ENCODE measurements at places on chromosomes 1 and 21. TPM values are rescaled to one million over a fixed set of nuclear protein-coding genes. Genes with fewer than 3 reads are reported as not detected.

DNA sequence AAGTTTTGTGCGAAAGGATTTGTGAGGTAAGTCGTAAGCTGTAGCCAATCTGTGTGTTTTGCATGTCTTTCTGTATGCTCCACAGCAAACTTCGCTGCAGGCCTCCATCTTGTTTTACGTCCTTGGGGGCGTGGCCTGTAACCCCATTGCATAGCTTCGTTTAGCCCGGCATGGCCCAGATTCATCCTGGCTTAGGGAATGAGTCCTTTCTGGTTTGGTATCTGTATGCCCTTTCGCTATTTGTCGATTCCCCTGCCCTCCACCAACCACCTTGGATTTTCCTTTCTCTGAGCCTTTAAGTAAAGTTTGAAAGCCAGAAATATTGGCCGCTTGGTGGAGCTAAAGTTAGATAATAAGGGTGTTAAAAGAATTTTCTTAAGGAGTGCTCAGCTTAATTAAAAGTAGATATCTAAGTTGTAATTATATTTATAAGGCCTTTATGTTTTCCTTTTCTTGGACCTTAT is 1.1 kb downstream of the THEM4 start:
- DNase-seq: no peak

DNA sequence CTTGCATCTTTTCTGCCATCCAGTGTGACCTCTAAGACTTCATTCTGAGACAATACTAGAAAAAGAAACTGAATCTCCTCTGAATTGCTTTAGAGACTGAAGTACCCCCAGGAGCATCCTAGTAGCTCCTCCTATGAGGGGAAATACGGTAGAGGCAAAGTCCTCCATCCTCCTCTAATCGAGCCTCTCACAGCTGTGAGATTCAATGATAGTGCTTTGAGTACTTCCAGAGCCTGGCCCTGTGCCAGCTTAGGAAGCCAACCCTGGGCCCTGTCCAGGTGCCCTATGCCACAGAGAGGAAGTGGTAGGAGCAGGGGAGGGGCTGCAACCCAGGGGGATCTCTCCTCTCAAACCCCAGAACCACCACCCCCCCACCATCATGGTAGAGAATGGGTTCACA is 10.7 kb downstream of the RORC start:
- DNase-seq: no peak

GRCh38 chr21:39956586-39956985 is 89.3 kb downstream of the PCP4 start:
- DNase-seq: no peak

DNA sequence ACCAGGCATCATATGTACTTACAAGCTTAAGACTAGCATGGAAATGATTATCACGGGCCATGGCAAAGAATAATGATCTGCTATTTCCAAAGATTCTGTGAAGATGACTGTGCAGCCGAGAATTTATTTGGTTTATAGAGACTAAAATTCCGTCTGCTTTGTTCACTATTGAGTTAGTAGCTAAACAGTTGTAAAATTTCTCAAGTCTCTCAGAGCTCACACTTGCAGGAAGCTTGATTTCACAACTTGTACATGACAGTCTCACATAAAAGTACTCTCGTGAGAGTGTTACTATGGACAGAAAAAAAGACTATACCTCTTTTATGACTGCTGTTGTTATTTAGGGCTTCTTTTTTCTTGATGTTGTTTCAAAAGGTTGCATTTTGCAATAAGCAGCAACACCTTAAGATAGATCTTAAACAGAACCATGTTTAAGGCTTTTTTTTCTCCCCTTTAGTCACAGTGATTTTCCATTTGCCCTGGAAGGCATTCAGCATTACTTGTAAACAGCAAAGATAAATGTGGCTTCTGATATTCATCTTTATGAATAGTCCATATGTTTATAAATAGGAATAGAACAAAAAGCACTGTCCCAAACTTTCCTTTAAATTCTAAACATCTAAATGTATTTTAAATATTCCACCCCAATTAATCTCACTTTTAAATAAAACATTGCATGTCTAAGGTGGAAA is 24.8 kb downstream of the ST6GALNAC5 start:
- no peak for DNase-seq

- DNase-seq: no peak
Measured at GRCh38 chr1:227895828-227896685, 51.7 kb downstream of the WNT9A start.

DNA sequence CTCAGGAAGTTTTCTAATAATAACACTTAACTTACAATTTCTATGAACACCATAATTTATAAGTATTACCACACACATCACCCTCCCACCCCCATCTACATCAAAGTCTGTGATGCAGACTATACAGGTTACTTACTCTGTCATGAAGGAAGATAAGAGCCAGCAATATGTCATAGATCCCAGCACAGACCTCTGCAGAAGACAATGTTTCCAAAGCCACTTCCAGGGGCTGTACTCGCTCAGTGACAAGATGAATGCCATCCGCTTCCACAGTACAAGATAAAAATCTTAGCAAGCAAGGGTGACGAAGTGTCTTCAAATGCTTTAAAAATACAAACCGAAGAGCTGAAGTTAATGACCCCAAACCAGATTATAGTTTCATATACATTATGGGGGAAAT is 15.2 kb downstream of the SCYL3 start:
- no peak for DNase-seq

DNA sequence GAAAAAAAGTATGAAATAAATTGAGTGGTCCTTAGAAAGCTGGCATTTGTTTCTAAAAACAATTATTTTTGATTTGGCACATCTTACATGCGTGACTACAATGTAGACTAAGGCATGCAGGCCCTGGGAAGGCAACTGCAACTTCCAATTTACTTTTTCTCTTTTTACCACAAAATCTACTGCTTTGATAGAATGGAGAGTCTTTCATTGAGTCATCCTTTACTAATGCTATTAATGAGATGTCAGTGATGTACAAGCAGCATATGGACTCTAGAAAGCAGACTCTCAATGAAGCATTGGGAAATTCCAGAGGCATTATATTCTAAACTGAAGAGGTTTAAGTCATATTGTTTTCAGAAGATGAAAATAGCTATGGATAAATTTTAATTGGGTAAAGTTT is 29.6 kb upstream of the PRRX1 start:
- DNase-seq: no peak

DNA sequence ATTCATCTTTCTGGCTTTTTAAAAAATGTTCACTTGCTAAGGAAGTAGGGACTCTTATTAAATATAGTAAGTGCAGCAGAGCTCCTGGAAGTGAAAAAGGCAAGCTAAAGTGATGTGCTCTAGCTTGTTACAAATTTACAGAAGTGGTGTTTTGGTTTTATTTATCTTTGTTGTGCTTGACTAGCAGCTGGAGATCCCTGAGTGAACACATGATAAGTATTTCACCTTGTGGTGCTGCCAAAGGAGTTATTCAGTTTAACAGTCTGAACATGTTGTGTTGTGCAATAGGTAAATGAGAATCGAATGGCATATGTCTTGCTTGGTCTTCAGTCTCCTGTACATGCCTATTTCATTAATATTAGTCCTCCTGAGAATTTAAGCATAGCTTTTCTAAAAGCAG is 315.7 kb downstream of the TPR start:
- no peak for DNase-seq

GRCh38 chr1:217403026-217403720 is 227.7 kb downstream of the GPATCH2 start:
- DNase-seq: no peak

DNA sequence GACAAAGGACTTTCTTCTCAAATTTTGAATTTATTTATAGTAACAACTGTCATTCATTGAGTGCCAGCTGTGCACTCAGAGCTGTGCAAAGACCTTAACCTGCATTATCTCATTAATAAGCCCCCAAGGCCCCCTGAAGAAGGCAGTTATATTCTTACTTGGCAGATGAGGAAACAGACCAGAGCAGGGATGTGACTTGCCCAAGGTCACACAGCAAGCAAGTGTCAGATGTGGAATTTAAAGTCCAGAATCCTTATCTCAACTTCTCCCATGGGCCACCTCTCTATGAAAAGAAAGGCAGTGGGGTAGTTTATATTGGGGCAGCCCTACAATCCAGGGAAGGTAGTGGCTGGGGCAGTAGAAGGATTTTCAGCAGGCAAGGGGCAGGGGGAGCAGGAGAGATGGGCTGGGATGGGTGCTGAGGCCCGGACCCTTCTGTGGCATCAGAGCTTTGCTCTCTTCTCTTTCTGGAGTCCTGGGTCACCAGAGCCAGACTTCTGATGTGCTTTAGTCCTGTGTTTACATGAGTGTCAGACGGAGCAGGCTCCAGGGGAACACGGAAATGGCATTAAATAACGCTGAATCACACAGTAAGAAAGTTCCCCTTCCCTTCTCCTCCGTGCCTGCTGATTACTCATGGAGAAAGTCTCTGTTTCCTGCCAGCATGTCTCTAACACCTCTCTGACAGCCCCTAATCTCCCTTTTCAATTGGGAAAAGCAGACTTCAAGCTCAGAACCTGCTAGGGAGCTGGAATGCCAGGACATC is 39.5 kb downstream of the EPHB2 start:
- no peak for DNase-seq

DNA sequence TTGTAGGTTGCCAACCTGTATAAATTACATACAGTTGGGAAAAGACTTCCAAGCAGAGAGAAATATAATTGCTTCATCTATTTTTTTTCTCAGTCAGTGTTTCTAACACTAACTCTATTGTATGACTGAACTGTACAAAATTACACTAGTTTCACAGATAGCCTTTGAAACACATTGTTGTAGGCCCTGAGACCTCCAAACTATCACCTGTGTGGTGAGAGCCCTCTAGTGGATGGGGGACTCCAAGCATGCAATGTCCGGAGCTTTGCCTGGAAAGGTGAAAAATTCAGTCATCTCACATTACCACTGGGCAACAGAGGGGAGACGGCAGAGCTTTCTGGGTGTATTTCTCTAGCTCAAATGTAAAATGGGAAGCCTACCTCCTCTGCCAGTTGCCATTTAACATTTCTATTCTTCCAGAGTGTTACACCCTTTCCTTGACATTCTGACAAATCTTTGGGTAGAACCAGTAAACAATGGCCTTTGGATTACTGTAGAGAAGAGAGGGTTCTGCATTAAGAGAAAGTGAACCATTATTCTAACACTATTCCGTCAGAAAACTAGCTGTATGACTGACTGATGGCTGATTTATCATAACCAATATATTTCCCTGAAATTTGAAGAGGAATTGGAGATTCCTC is 212.2 kb downstream of the LYPLAL1 start:
- DNase-seq: peak; percentile 11

- no peak for DNase-seq
Measured at GRCh38 chr1:54327386-54328065, 78.7 kb downstream of the SSBP3 start.

- no peak for DNase-seq
Measured at GRCh38 chr1:233735847-233736246, 121.9 kb downstream of the KCNK1 start.

DNA sequence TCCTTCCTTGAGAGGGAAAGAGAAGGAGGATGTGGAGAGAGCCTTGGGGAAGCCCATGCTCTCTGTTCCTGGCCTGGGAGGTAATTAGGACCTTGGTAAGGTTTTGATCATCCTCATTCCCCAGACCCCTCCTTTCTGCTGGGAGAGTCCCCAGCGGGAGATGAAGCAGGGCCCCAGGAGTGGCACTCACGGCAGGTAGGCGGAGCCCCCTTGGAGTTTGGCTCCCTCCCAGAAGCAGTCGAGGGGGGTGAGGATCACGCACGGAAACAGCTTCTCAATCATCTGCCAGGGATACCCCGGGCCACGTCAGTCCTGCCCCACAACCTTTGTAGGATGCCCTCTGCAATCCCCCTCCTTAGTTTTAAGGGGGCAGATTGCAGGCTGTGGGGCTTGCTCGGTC is 11.5 kb downstream of the PTCH2 start:
- no peak for DNase-seq

DNA sequence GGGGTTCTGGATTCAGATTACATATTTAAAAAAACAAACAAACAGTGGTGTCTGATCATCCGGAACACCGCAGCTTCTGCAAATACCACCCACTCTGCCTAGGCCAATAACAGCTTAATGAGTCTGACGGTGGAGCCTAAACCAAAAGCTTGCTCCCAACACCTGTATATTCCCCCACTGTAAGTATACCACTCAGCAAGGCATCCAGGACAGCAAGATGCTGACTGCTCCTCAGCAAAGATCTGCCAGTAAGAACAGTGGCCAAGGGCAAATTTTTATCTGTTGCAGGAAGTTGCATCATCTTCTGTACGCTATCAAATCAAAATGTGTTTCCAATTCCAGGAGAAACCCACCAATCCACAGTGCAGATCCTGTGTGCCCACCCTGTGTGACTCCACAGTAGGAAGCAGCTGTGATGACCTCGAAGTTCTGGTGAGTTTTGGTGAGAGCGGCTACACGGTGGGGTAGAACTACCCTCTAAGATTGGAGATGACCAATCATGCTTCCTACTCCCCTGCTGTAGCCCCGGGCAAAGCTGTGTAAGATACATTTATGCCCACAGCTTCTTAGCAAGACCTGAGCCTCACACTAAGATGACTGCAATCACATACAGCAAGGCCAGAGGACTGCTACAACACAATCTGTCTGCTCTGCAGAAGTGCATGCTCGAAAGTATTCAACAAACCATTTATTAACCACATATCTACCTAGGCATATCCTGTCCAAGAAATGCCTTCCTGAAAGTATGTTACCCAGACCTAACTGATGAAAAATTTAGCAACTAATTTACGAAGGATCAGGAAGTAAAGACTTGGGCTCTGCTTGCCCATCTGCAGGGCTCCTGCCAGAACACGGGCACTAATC is 30.5 kb downstream of the SIPA1L2 start:
- DNase-seq: no peak

DNA sequence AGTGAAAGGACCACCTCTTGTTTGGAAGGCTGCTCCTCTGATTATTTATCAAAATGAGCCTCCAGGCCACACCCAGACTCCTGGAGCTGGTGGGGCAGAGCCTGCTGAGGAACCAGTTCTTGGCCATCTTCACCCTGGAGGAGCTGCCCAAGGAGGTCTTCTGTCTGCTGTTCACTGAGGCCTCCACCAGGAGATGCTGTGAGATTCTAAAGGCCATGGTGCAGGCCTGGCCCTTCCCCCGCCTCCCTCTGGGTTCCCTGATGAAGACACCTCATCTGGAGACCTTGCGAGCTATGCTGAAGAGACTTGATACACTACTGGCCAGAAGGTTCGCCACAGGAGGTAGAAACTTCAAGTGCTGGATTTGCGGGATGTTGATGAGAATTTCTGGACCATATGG is 61.7 kb upstream of the GJA8 start:
- no peak for DNase-seq

The RHEX gene
- total RNA-seq: not detected

The KCNC4 gene
- 1.5 TPM for total RNA-seq

The TMEM125 gene
- total RNA-seq: 41.1 TPM

The CLCA1 gene
- not detected for total RNA-seq

The PKP1 gene
- total RNA-seq: not detected

The KIRREL1 gene
- total RNA-seq: 46.3 TPM

The SPRR2E gene
- not detected for total RNA-seq

The SPRR2A gene
- total RNA-seq: not detected

The FCRL6 gene
- total RNA-seq: not detected

The LHX8 gene
- total RNA-seq: not detected

The COL9A2 gene
- total RNA-seq: 53.8 TPM

Data from progenitor cell of endocrine pancreas (in vitro differentiated cells).